ENCODE measurements at places on chromosomes 2 and 18.

DNA sequence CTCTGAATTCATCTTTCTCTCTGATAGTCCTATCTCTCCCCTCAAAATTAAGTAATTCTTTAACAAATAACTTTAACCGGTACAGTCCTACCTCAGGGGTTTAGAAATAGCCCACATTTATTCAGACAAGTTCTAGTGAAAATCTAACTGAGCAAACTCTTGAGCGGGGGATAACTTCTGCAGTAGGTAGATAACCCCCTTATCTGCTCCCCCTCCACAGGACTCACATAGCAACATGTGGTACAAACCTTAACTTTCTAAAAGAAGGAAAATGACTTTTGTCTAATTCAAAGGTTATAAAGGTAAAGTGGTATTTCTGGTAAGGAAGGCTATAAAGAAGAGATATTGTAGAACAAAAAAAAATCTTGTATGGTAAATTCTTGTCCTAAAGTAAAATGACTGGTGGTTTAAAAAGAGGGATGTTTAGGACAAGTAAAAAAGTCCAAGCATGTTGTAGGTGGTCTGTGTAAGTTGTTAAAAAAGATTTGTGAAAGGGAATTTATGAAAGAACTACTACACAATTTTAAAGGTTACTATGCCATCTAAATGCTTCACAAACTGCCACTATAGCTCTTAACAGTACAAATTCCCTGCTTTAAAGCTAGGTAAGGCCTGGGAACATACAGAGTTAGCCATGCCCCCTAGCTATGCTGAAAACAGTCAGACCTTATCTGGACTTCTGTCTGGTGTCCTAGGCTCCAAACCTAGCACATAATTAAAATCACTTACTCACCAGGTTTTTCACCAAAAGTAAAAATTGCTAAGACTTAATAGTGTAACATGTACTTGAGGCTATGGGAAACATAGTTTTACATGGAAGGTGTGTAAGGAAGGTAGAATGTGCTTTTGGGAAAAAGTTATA, 8.1 kb upstream of the RPIA start:
- H3K27me3 ChIP-seq = no peaks in the 10 kb centered on the region
- H3K36me3 ChIP-seq = peaks cover 6% of the 10 kb centered on the region
- H3K4me3 ChIP-seq = no peak overlapping the region
- no peaks in the 10 kb centered on the region for H3K4me1 ChIP-seq
- no peak overlapping the region for H3K27ac ChIP-seq

- no peaks in the 10 kb centered on the region for H3K36me3 ChIP-seq
- no peak overlapping the region for H3K27ac ChIP-seq
These were observed 352.6 kb upstream of the POU3F3 start for GRCh38 chr2:104501342-104501741.

- no peaks in the 10 kb centered on the region for H3K36me3 ChIP-seq
- no peaks in the 10 kb centered on the region for H3K27me3 ChIP-seq
- no peak for DNase-seq
- no peaks in the 10 kb centered on the region for H3K4me1 ChIP-seq
- H3K27ac ChIP-seq = no peak overlapping the region
- H3K4me3 ChIP-seq = no peak overlapping the region
These were observed 362.7 kb upstream of the SLC8A1 start for GRCh38 chr2:40814616-40815015.

GRCh38 chr18:58781627-58782194, 83.0 kb upstream of the ZNF532 start:
- peaks cover 61% of the 10 kb centered on the region for H3K27me3 ChIP-seq
- H3K4me3 ChIP-seq = no peak overlapping the region
